Esophagus (tissue), 2 donors: ENCODE measurements at places on chromosomes 1 and 21. TPM values are rescaled to one million over a fixed set of nuclear protein-coding genes. Genes with fewer than 3 reads are reported as not detected.

The LMX1A gene
- 0.01 TPM for polyA plus RNA-seq

The NPL gene
- 7.2 TPM for polyA plus RNA-seq

The KIF17 gene
- polyA plus RNA-seq, result 0.48 TPM

The ZMYND12 gene
- 0.36 TPM for polyA plus RNA-seq

The AKR7A3 gene
- 1.3 TPM for polyA plus RNA-seq
